Neural crest cell (in vitro differentiated cells): ENCODE measurements at places on chromosomes 7 and 10. TPM values are rescaled to one million over a fixed set of nuclear protein-coding genes. Genes with fewer than 3 reads are reported as not detected.
A peak's percentile ranks its signal among the peaks of the same experiment; 100 is the strongest.

PNLIPRP1 gene
- not detected in 2 replicates for total RNA-seq

BRI3 gene
- total RNA-seq: 112 and 119 TPM in 2 replicates

PLCE1 gene
- total RNA-seq: 5.7 and 6.1 TPM in 2 replicates

TLX1 gene
- 0.16 and 0.33 TPM in 2 replicates for total RNA-seq

CCDC6 gene
- 40.6 and 41.5 TPM in 2 replicates for total RNA-seq

DNA sequence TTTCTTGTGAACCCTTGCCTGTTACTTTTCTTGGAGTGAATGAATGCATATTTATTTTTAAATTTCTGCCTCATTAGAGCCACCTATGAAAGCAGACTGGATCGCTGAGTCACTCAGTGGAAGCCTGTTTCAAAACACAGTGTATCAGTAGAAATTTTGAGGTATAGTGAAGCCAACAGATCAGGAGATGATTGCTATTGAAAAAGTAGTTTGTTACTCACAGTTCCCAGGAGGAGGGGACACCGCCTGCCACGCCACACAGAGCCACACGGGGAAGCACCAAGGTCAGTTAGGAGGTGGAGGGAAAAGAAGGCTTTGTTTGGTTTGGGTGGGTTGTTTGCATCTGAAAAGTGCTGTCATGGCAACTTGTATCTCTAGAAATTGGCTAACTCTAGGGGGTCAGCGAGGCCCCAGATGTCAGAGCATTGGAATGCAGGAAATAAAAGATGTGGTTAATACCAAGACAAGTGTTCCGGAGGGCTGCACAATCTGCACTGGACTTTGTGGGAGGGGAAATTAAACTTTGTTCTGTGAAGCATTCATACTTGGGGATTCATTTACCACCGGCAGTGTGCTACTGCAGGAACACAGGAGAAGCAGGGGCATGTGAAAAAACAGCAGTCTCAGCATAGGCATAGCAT lies 106.4 kb upstream of the SDK1 start:
- DNase-seq: peak; percentile 53

DNA sequence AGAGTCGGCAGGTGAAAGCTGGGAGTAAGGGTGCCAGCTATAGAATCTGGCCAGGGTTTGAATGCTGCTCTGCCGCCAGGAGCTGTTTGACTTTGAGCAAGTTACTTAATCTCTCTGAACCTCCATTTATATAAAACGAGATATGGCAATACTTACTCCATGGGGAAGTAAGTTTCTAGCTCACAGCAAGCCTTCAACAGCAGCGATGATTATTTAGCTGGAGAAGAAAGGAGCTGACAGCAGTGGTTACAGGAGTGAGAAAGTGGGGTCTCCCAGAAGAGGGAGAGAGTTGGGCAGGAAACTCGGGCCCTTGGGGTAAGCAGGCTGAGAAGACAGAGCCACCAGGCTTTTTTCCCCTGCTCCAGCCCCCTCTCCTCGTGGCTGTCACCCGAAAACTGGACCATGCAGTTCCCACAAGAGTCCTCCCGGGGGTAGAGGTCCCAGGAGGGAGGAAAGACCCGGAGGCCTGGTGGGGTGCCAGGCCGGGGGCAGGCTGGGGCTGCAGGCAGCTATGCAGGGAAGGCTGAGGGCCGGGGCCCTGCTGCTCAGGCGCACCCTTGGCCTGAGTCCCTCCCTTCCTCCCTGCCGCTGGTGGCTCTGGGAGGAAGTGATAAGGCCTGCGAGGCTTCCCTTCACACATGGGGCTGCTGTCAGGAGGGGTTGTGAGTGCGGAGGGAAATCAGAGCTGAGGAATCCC lies 3.5 kb downstream of the NOS3 start:
- no peak for DNase-seq

GRCh38 chr10:3783682-3784432 lies 1.2 kb downstream of the KLF6 start:
- no peak for DNase-seq

GRCh38 chr7:80286611-80287010 lies 152.0 kb downstream of the GNAI1 start:
- DNase-seq: no peak

XPNPEP1 gene
- total RNA-seq: 76.8 and 78.4 TPM in 2 replicates

NODAL gene
- total RNA-seq: not detected in 2 replicates

SLC39A12 gene
- total RNA-seq: not detected in 2 replicates

GRCh38 chr10:121774404-121774803 lies 153.4 kb downstream of the ATE1 start:
- DNase-seq: no peak

DNA sequence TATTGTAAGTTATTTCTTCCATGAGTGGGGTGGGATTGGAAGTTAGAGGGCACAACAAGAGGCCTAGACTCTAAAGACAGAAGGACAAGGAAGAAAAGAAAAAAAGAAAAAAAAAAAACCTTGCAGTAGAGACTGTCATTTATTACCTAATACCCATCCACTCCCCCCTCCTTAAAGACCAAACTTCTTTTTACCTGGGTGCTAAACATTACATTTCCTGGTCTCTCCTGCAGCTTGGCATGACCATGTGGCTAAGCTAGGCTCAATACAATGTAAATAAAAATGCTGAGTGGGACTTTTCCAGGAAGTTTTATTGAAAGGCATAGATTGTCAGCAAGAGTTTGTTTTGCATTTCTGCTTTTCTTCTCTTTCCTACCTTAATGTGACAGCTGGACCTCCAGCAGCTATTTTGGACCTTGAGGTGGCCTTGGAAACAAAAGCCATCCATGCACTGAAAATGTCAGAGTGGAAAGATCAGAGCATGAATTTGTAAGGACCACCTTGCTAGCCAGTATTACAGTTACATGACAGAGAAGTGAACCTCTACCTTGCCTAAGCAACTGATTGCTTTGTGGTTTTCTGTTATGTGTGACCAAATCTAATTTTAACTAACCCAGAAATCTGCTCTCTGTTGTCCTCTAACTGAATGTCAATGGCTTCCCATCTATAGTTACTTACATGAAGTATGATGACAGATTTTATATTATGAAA lies 81.3 kb upstream of the SFMBT2 start:
- no peak for DNase-seq

SPAM1 gene
- not detected in 2 replicates for total RNA-seq

GRCh38 chr7:97798046-97799019 lies 66.4 kb downstream of the TAC1 start:
- DNase-seq: no peak

GRCh38 chr7:125375942-125376341 lies 446.3 kb upstream of the POT1 start:
- DNase-seq: no peak

DDX21 gene
- 67.2 and 70.7 TPM in 2 replicates for total RNA-seq

DNA sequence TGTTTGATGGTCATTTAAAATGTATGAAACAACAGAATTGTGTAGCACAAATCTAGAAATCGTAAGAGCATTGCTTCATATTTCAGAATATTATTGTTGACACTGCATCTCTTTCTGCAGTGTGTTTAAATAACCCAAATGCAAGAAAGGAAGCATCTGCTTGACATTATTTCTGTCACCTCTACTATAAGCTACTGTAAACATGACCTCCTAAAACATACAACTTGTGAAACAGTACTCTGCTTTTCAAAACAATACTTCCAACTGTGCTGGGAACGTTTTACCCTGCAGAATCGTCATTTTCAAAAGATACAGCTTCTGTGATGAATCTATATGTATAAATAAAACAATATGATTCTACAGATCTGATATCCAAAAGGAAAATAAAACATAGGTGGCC lies 82.0 kb downstream of the RNF133 start:
- DNase-seq: no peak

DNA sequence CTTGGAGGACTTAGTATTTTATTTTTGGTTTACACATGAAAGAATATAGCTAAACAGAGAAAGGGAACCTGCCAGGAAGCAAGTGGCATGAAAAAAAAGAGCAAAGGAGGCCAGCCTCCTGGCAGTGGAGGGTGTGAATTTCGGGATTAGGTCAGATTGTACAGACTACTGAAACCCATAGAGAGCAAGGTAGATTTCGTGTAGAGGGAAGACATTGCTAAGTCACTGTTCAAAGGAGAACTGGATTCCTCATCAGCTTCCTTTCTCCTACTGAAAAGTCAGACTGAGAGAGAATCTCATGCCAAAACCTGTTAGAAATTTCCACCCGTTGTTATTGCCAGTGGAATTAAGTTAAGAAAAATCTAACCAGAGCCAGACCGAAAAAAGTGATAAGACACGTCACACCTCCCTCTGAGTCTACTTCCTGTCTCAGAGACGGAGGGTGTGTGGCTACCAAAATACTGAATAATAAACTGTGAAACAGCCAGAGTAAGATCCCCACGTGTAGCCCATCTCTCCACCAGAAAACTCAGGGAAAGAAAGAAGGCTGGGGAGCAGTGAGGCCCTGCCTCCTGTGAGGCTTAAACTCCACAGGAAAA lies 118.8 kb downstream of the SKIDA1 start:
- no peak for DNase-seq

DNA sequence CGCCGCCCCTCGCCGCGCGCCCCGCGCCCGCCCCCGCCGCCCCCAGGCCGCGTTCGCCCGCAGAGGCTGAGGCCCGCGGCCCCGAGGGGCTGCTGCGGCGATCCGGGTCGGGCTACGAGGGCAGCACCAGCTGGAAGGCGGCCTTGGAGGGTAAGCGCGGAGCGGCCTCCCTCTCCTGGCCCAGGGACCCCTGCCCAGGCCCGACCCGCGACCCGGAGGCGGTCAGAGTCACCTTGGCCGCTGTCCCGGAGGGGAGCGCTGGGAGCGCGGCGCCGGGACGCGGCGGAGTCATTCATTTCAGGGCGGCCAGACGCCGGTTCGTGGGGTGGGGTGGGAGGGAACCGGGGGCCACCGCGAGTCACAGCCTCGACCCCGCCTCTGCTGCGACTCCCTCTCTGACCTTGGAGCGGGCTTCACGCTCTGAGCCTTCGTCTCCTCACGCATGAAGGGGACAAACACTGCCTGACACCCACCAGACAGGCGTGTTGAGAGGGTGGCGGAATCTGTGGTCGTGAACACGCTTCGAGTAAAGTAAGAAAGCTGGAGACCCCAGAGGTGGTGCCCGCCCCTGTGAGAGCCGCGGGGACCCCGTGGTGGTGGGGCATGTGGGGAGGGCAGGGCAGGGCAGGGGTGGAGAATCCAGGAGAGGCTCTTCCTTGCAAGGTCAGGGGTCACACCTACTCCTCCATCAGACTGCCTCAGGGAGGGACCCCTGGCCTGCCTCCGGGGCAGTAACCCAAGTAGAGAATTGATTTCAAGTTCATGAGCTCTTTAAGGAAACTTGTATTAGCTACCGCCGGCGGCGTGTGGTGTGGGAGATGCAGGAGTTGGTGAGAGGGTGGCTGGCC lies 707 bp downstream of the CLEC2L start:
- DNase-seq: no peak

DNA sequence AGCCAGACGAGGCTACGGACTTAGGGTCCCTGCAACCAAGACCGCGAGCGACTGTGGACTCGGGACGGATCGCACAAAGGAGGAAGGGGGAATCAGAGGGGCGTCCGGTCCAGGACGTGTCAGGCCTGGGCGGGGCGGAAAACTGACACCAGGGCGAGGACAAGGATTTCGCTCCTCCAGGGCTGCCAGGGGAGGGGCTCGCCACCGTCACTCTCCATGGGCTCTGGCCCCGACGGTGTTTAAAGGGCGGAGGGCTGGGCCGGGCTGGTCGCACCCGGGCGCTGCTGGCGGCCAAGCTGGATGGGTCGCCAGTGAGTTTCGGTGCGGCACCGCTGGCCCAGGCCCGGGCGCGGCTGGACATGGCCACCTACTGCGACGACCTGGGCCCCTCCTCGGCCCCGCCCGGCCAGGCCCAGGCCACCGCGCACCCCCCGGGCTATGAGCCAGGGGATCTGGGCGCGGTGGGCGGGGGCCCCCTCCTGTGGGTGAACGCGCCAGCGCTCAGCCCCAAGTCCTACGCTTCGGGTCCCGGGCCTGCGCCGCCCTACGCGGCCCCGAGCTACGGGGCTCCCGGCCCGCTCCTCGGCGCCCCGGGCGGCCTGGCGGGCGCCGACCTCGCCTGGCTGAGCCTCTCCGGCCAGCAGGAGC lies at the start of gene FOXI2:
Gene FOXI2, plus strand, starts transcription at position 271 of the 648 bp plus-strand sequence. Its CDS starts 89 bp downstream, at position 360.
- no peak for DNase-seq

DNA sequence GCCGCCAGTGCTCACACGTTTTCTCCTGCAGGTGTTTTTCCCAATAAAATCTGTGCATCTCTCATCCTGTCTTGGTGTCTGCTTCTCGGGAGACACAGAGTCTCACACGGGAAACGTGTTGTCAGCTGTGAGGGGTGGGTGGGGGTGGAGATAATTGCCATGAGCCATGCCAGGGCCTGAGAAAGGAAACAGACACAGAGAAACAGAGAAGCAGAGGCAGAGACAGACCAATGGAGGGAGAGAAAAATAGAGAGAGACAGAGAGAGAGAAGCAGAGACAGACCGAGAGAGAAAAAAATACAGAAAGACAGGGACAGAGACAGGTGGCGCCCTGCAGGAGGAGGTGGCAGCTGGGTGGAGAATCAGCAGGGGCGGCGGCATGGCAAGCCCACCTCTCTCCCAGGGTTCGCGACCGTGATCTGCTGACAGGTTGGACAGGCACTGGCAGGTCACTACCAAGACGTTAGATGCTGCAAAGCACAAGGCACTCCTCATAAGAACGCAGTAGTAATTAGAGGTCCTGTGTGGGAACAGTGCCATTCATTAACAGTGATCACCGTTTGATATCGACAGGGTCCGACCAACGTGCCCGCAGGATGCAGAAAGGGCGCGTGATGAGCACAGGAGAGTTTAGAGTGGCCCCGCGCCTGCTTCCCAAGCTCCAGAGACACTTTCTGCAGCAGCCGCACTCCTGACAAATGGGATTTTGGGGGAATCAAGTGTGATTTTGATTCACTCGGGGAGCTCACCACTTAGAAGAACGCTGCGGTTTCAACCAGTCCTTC lies 70.5 kb upstream of the INSIG1 start:
- no peak for DNase-seq

DNA sequence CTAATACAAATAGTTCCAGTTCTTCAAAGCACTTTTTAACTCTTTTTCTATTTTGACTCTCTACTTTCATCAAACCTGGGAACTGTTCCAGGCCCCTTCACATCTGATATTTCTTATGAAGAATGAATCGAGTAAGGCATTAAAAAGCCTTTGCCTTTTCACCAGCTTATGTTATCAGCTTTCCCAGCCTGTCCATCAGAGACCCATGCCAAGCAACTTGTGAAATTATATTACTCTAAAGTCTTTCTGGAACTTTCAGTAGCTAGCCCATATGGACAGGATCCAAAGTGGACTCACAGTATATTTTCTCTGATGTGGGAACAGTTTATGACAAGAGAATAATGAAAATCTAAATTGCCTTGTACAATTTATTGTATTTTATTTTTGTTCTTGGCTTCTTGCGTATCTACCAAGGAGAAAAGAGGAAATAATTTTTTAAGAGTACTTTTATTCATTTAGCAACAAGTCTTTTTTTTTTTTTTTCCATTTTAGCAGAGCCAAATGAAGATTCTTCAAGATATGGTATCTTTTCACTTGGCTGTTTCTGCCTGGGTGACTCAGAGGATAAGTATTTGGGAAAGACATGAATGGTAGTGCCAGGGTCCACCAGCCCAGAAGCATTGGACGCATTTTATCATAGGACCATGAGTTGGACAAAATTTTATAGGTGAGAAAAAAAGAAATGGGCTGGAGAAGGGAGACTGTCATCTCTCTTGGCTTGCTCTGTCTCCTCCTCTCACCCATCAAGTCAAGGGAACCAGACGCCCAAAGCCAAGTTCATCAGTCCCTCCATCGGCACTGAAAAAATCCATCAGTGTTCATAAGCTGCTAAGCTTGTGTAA lies 195.8 kb upstream of the NEBL start:
- no peak for DNase-seq
